Osteocyte (in vitro differentiated cells): ENCODE measurements at places on chromosomes 7 and 10. TPM values are rescaled to one million over a fixed set of nuclear protein-coding genes. Genes with fewer than 3 reads are reported as not detected.

- no peaks in the 10 kb centered on the region for H3K27me3 ChIP-seq
- H3K27ac ChIP-seq = no peak overlapping the region
- H3K4me3 ChIP-seq = no peak overlapping the region
- DNase-seq = no peak
- peaks cover 29% of the 10 kb centered on the region for H3K4me1 ChIP-seq
Observed at GRCh38 chr10:66642217-66642616, 283.6 kb upstream of the LRRTM3 start.

The INTS1 gene
- total RNA-seq = 111 and 121 TPM in 2 replicates

- no peak for DNase-seq
- H3K27me3 ChIP-seq = peaks cover 6% of the 10 kb centered on the region
- no peak overlapping the region for H3K27ac ChIP-seq
- peaks cover 22% of the 10 kb centered on the region for H3K4me1 ChIP-seq
Observed at GRCh38 chr10:117504562-117504961, 38.0 kb upstream of the EMX2 start.

DNA sequence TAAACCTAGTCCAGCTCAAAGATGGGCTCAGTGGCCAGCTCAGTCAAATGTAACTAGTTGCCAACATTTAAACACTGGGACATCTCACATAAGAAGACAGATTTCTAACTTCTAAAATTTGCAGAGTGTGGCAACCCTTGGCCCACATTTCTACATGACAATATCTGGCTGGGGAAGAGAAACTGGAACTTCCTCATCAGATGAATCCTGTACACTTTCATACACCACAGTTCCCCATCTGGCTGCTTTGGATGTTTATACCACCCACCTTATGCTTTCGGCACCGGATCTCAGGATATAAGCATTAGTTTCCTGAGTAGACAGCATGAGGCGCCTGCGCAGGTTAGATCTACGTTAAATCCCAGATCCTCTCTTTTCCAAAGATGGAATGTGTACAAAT lies 199.3 kb downstream of the PRKG1 start:
- no peaks in the 10 kb centered on the region for H3K27me3 ChIP-seq
- no peak overlapping the region for H3K27ac ChIP-seq
- H3K4me3 ChIP-seq = no peak overlapping the region
- H3K4me1 ChIP-seq = no peaks in the 10 kb centered on the region
- DNase-seq = no peak
- peaks cover 2% of the 10 kb centered on the region for H3K36me3 ChIP-seq

The PRRT4 gene
- total RNA-seq = 0.44 and 0.54 TPM in 2 replicates

- H3K27ac ChIP-seq = no peak overlapping the region
- no peaks in the 10 kb centered on the region for H3K27me3 ChIP-seq
- DNase-seq = no peak
- H3K4me3 ChIP-seq = no peak overlapping the region
Observed at GRCh38 chr7:28685242-28685643, 272.9 kb downstream of the TRIL start.

GRCh38 chr10:130175074-130175473 lies 38.9 kb downstream of the GLRX3 start:
- H3K27ac ChIP-seq = no peak overlapping the region
- no peak overlapping the region for H3K4me3 ChIP-seq
- DNase-seq = no peak
- peaks cover 2% of the 10 kb centered on the region for H3K4me1 ChIP-seq

DNA sequence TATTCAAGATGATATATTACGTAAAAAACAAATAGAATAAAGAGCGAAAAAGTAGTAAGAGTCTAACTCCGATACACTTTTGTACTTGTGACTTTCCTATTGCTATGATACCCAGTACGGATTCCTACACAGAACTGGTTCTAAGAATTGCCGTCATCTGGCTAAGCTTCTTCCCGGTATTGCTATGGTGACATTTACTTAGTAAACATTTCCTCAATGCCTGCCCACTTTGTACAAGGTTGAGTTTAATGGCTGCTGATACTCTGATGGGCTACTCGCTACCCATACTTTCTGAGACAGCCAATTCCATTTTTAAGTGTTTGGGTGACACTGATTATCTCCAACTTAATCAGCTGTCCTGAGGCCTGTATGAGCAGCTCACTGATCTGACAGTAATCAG lies 55.6 kb downstream of the OSBPL3 start:
- no peaks in the 10 kb centered on the region for H3K36me3 ChIP-seq
- no peak for DNase-seq
- H3K27me3 ChIP-seq = no peaks in the 10 kb centered on the region
- no peak overlapping the region for H3K27ac ChIP-seq
- H3K4me1 ChIP-seq = peaks cover 23% of the 10 kb centered on the region
- no peak overlapping the region for H3K4me3 ChIP-seq

DNA sequence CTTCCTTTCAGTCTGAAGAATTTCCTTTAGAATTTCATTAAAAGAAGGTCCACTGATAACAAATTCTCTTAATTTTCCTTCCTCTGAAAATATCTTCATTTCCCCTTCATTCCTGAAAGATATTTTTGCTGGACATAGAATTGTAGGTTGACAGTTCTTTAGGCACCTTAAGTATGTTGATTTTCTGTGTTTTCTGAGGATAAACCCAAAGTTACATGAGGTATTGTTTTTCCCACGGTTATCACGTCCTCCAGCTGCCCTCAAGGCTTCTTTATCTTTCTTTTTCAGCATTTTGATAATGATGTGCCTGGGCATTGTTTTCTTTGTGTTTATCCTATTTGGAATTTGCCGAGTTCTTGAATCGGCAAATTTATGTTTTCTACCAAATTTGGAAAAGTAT lies 105.3 kb downstream of the ELFN1 start:
- no peak for DNase-seq
- no peak overlapping the region for H3K4me3 ChIP-seq
- H3K4me1 ChIP-seq = no peaks in the 10 kb centered on the region
- peaks cover 27% of the 10 kb centered on the region for H3K27me3 ChIP-seq
- H3K27ac ChIP-seq = no peak overlapping the region

DNA sequence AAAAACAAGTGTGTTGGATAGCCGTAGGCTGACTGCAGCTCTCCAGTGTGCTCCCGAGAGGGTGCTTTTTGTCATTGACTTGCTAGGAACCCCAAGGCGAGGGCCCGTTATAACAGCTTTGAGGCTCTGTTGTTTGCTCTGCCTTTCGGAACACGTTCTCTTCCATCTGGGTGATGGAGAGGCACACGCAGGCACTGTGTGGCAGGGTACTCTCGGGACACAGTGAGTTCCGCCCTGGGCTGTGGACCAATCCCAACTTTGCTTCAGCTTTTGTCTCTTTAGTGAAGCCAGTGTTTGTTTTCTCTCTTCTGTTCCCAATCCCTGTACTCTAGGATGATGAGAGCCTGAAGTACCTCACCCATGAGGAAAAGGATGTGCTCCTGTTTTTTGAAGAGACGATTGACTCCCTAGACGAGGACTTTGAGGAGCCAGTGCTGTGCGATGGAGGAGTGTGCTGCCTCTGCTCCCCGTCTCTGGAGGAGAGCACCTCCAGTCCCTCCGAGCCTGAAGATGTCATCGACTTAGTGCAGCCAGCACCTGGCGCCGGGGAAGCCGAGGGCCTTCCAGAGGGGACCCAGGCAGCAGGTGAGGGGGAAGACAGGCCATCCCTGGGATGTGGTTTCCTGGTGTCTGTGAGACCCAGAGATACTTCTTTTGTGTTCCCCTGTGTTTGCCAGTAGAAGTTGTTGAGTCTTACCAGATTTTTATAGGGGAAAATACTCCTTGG lies 43.2 kb downstream of the PROSER2 start:
- no peak overlapping the region for H3K4me3 ChIP-seq
- no peak overlapping the region for H3K27ac ChIP-seq
- no peak for DNase-seq
- H3K36me3 ChIP-seq = peaks cover 3% of the 10 kb centered on the region

GRCh38 chr10:88982366-88982765 lies 8.2 kb upstream of the FAS start:
- H3K27ac ChIP-seq = no peak overlapping the region
- H3K36me3 ChIP-seq = no peaks in the 10 kb centered on the region
- no peak for DNase-seq
- H3K4me3 ChIP-seq = no peak overlapping the region
- H3K4me1 ChIP-seq = peaks cover 25% of the 10 kb centered on the region
- no peaks in the 10 kb centered on the region for H3K27me3 ChIP-seq

DNA sequence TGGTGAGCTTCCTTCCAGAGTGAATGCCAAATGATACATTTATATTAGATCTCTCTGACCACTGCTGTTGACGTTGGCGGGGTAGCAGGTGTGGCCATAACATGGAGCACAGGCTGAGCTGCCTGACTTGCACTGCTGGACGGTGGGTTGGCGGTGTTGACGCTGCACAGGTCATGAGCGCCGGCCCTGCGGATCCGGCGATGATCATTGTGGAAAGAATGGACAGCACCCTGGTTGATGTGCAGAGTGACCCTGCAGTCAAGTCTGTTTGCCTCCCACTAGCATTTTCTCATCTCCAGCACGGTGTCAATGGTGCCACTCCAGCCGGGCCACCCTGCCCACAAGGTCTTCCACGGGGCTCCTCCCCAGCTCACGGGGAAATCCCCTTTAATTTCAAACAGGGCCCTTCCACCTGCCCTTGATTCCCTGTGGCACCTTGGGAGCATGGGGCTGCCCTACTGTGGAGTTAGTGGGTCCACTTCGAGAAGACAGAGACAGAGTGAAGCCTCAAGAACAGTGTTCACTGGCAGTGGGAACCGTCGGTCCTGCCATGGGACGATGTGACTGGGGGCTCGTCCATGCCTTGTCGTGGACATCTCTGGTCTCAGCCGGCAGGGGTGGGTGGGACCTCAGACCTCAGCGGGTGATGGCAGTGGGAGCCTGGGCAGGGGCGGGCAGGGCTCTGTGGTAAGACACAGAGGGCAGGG lies 613.5 kb downstream of the PTPRN2 start:
- no peaks in the 10 kb centered on the region for H3K4me1 ChIP-seq
- no peak overlapping the region for H3K27ac ChIP-seq
- H3K4me3 ChIP-seq = no peak overlapping the region
- H3K36me3 ChIP-seq = no peaks in the 10 kb centered on the region
- peak; percentile 83 for DNase-seq
- H3K27me3 ChIP-seq = no peaks in the 10 kb centered on the region

- H3K4me3 ChIP-seq = no peak overlapping the region
- H3K27ac ChIP-seq = no peak overlapping the region
- H3K27me3 ChIP-seq = no peaks in the 10 kb centered on the region
Observed at GRCh38 chr10:29877793-29878491, 181.4 kb downstream of the JCAD start.

The CYP26C1 gene
- 0.08 TPM in 1 of 2 replicates, not detected in the other for total RNA-seq

- peaks cover 45% of the 10 kb centered on the region for H3K4me1 ChIP-seq
- no peak for DNase-seq
- H3K27me3 ChIP-seq = no peaks in the 10 kb centered on the region
- H3K4me3 ChIP-seq = peak overlapping the region; percentile 87
- H3K36me3 ChIP-seq = no peaks in the 10 kb centered on the region
- H3K27ac ChIP-seq = peak overlapping the region; percentile 84
Observed at GRCh38 chr10:101065481-101066145, 3.8 kb downstream of the KAZALD1 start.

DNA sequence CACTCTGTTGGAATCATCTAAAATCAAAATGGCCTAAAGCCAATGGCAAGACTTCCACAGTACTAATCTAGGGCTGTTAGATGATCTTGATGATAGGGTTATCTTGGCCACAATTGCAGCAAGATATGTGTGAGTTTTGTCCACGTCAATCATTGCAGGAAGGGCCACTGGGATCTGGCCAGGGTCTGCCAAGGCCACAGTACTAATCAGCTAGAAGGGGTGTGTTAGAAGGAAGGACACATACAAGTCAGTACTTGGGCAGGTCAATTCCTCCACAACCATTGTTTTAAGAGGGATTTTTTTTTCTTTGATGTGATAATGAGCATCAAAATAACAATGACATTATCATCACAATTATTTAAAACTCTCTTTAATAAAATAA lies 1.6 kb downstream of the LMOD2 start:
- H3K36me3 ChIP-seq = no peaks in the 10 kb centered on the region
- no peak overlapping the region for H3K4me3 ChIP-seq
- H3K27me3 ChIP-seq = peaks cover 17% of the 10 kb centered on the region
- H3K27ac ChIP-seq = no peak overlapping the region

The NPTX2 gene
- total RNA-seq = 5.0 and 5.1 TPM in 2 replicates

DNA sequence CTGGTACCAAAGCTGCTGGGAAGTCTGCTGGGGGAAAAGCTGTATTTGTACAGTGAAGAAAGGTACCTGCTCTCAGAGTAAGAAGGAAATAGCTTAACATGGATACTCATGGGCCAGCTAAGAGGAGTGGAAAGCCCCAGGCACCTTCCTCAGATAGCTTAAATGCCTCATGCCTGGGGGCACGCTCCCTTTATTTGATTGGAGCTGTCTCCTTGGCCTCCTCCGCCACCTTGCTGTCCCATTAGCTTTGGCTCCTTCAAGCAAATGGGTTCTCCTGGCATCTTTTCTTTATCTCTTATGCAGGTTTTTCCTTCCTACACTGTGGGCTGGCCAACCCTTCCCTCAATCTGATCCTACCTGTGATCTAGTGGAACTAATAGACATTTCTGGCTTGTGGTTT lies 318.5 kb downstream of the SH2D4B start:
- no peaks in the 10 kb centered on the region for H3K36me3 ChIP-seq
- H3K27me3 ChIP-seq = no peaks in the 10 kb centered on the region
- H3K4me1 ChIP-seq = no peaks in the 10 kb centered on the region
- no peak overlapping the region for H3K4me3 ChIP-seq

- DNase-seq = no peak
- H3K27ac ChIP-seq = no peak overlapping the region
- no peaks in the 10 kb centered on the region for H3K27me3 ChIP-seq
- peaks cover 9% of the 10 kb centered on the region for H3K36me3 ChIP-seq
- H3K4me3 ChIP-seq = no peak overlapping the region
Observed at GRCh38 chr7:66930341-66930740, 9.3 kb downstream of the TMEM248 start.

- H3K27ac ChIP-seq = no peak overlapping the region
- H3K36me3 ChIP-seq = no peaks in the 10 kb centered on the region
Observed at GRCh38 chr7:467393-467828, 52.2 kb downstream of the PDGFA start.

The CUL2 gene
- total RNA-seq = 33.6 and 34.3 TPM in 2 replicates

GRCh38 chr10:86968994-86969355 lies 693 bp downstream of the ADIRF start:
- H3K27me3 ChIP-seq = no peaks in the 10 kb centered on the region
- H3K4me3 ChIP-seq = no peak overlapping the region
- DNase-seq = no peak
- no peaks in the 10 kb centered on the region for H3K36me3 ChIP-seq
- H3K4me1 ChIP-seq = peaks cover 40% of the 10 kb centered on the region

The SPDYE1 gene
- total RNA-seq = not detected in 2 replicates
